ENCODE measurements at places on chromosomes 6 and 20. TPM values are rescaled to one million over a fixed set of nuclear protein-coding genes. Genes with fewer than 3 reads are reported as not detected.

DNA sequence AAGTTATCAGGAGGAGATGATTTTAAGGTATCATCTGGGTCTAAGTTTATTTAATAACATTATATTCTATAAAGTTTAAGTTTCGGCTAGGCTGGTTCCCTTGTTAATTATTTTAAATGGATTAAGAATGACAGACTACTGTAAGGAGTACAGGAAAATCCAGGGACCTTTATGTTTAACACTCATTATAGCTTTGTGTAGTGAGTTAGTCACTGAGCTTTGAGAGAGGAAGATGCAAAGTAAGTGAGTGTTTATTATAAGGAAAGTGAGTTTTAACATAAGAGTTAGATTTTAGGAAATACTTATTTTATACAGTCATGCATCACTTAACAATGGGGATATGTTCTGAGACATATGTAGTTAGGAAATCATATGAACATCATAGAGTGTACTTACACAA lies 485.5 kb downstream of the MMUT start:
- DNase-seq = no peak

GRCh38 chr6:27809067-27809938 lies 102.9 kb downstream of the OR2B2 start:
- DNase-seq = no peak

DNA sequence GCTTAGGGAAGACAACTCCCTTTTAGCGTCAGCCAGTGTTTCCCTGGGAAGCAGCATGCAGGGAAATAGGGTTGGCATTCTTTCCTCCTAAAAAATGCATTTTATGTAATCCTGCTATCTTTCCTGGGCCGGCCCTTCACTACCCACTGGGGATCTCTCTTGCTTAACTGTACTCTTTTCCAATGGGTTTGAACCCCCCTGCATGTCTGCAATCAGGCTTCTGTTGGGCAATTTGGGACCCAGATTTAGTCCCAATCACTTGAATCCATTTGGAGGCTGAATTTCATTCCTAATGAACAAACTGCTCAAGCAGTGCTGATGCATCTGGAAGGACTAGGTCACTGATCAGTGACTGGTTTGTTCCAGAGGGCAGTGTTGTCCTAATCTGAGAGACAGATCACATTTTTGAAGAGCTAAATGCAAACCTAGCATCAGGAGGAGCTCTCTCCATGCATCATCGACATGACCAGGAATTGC lies 152.0 kb downstream of the TSHZ2 start:
- DNase-seq = no peak

Gene MATN4
- total RNA-seq = not detected

Gene GRM1
- 0.05 TPM for total RNA-seq
